ENCODE measurements at places on chromosomes 5 and 9. TPM values are rescaled to one million over a fixed set of nuclear protein-coding genes. Genes with fewer than 3 reads are reported as not detected.

DNA sequence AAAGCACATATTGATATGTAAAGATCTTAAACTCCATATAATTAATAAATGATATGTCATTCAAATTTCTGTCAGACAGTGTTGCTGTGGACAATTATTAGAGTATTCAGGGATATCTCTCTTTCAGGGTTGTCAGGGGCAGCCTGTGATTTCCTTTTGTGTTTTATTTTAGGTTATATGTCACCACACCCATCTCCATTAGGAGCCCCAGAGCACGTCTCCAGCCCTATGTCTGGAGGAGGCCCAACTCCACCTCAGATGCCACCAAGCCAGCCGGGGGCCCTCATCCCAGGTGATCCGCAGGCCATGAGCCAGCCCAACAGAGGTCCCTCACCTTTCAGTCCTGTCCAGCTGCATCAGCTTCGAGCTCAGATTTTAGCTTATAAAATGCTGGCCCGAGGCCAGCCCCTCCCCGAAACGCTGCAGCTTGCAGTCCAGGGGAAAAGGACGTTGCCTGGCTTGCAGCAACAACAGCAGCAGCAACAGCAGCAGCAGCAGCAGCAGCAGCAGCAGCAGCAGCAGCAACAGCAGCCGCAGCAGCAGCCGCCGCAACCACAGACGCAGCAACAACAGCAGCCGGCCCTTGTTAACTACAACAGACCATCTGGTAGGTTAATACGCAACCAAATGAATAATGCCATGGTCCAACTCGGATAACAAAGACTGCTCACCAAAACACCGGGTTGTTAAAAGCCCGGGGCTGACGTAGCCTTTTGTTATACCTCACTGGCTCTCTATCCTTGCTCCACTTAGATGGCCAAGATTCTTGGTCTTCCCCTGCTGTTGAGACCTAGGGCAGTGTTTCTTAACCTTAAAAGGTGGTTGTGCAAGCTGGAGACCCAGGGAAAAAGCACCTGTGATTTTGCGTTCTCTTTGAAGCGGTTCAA is 24.4 kb downstream of the SMARCA2 start:
- no peak for DNase-seq

DNA sequence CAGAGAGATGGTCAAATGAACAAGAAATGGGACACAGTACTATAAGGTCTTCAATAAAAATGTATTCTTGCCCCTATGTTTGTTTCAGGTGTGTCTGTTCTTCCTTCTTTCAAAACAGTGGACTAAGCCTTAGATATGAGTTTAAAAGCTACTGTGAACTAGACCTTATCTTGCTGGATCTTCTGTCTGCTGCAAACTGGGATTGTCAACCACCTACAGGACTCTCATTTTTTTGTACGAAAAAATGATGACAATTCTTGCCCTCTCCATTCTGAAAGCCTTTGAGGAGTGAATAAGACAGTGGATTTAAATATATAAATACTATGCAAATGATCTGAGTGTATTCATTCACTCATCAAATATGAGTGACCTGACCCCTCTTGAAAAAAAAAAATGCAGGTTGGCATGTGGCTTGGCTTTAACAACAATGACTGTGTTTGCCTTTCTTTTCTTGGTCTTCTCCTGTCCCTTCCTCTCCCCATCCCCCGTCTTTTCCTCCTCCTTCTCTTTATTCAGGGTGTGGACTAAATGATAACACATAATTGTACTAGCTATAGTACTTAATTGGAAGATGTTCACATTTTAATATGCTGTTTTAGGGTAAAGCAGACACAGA is 235.5 kb upstream of the TRIM32 start:
- no peak for DNase-seq

DNA sequence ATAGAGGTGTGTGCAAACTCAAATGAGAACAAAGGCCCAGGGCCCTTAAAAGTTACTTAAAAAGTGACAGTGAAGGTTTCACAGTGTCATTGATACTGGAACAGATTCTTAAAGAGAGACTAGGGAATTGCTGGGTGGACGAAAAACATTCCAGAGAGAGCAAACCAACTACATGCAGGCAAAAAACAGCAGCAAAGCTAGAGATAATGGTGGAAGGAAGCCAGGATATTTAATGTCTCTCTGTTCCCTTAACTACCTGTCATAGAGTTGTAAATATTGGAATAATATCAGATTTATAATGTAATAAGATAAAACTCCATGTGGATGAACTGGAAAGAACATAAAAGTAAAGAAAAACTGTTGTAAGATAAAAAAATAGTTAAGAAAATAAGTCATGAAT is 508.6 kb downstream of the TAF11L14 start:
- no peak for DNase-seq

DNA sequence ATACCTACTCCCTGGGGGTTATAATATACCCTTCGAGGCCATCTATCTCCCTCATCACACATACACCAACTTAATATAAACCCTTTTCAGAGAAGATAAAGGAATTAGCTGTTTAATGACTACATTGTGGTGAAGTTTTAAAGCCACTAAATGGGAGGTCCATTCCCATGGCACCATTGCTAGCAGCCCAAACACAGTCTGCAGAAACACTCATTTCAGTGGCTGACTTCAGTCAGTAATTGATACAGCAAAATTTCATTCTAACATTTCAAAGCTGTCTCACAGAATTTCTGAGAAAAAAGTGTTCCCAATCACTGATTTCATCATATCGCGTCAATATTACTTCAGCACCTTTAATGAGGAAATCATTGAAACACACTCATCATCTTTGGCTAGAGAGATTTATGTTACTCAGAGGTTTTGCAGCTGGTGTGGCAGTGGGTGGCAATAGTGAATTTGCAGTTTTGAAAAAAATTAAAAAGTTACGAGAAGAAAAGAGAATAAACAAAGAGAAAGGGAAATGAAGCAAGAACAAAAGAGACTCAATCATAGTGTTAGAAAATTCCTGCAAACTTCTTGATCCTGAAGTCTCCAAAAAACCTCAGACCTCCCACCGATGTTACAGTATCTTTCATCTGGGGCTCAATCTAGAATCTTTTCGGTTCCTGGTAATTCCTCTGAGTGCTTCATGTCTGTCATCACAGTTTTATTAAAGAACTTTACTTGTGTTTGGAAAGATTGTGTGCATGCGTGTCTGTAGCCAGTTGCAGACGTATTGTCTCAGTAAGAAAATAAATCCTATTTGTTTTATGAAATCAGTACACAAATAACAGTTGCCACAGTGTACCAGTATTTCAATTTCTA is 105.0 kb downstream of the ERCC6L2 start:
- DNase-seq = no peak

DNA sequence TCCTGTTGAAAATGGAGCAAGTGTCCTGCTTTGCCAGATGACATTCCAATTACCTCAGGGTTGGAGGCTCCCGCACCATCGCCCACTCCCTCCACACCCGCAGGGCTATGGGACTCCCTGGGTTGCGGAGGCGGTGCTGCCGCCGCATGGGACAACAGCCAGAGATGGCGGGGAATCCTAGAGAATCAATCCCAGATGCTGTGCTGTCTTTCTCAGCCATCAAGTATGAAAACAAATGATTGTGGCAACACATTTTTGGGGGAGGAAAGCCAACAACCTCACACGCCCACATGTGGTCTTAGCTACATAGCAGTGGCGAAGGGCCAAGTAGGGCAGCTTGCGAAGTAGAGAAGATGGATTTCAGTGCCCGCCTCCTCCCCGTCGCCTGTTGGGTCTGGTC is 46.7 kb downstream of the IL31RA start:
- no peak for DNase-seq

- DNase-seq = no peak
These were observed 107.4 kb upstream of the SGCD start for GRCh38 chr5:156219483-156220005.

DNA sequence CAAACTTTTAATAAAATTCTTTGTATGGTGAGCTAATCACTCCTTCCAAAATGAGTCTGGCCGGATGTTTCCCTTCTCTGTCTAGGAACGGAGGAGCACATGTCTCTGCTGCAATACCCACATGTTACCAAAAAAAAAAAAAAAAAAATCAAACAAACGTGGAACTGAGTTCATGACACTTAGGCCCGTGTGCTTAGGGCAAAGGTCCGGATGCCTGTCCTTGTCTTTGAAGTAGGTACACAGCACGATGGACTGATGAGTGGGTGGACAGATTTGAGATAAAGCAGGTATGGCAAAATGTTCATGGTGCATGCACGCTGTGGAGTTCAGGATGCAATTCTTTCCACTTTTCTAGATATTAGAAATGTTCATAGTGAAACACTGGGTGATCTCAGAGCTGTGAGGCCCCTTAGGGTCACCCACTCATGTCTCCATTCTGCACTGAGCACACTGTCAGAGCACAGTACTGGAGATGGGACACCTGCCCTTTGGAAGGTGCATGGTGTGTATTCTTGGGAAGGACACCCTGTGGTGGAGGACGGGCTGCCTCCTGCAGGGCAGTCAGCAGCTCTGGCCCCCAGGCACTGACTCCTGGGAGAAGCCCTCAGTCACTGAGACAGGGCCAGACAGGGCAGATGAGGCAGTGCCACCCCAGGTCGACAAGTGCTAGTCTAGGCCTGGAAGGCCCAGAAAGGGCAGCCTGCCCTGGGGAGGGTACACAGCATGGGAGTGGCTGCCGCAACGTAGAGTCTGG is 43.6 kb downstream of the GADD45G start:
- no peak for DNase-seq

DNA sequence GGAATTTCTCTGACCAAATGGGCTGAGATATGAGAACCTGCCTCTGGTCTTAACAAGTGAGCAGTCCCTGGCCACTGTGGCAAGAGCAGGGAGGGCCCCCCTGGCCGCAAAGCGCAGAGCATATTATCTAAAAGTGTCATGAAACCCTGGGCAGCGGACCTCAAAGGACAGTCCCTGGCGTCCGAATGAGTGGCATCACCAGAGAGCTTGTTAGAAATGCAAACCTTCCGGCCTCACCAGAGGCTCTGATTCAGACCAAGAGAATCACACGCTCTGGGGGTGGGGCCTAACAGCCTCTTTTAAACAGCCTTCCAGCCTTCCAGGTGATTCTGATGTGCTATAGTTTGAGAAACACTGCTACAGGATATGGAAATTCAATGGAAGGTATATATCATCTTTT is 10.9 kb downstream of the PTPN3 start:
- DNase-seq = no peak

The SUSD3 gene
- 1.4 TPM for polyA plus RNA-seq

The PCDHB8 gene
- polyA plus RNA-seq = 0.25 TPM
